ENCODE measurements at places on chromosomes 7 and 10. TPM values are rescaled to one million over a fixed set of nuclear protein-coding genes. Genes with fewer than 3 reads are reported as not detected.
A peak's percentile ranks its signal among the peaks of the same experiment; 100 is the strongest.

GRCh38 chr7:5428478-5429252, 5.0 kb upstream of the TNRC18 start:
- DNase-seq: no peak

DNA sequence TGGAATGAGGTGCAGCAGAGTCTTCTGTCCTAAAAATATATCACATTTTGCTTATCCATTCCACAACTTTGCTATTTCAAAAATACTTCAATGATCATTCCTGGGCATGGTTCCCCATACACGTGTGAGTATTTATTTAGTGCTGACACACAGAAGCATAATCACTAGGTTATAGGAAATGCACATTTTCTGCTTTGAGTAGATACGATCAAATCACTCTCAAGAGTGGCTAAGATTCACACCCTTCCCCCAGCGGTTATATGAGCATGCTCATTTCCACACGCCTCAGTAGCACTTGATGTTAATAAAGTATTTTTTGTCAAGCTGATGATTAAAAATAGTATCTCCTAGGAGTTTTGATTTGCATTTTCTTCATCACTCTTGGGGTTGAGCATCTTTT, 93.5 kb upstream of the LRRC4 start:
- DNase-seq: no peak

GRCh38 chr10:71085689-71086438, 126.5 kb upstream of the UNC5B start:
- peak; percentile 16 for DNase-seq

- no peak for DNase-seq
Measured at GRCh38 chr7:69775231-69775771, 177.0 kb downstream of the AUTS2 start.

- DNase-seq: no peak
Measured at GRCh38 chr7:91266689-91267090, 2.5 kb downstream of the FZD1 start.

DNA sequence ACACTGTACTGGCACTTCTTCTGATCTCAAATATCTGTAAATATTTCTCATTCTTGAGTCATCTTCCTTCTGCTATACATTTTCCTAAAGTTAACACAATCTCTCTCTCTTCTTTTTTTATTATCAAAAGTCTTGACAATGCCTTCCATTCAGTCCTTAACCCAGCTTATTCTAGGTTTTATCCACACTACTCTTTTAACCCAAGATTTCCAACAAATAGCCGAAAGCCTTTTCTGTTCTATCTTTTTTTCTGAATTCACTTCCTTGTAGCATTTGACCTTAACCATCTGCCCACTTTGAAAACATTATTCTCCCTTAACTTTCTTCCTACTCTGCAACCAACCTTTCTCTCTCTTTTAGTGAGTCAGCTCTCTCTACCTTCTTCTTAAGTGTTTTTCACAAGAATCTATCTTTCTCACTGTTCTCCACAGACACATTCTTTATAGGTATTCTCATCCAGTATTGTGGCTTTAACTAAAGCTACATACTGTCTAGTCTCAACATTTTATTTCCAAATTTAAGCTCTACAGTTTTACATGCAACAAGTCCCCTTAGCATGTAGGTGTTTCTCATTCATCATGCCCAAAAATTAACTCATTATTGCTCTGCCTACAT, 915.6 kb downstream of the KCNMA1 start:
- no peak for DNase-seq

GRCh38 chr10:15796098-15796759, 64.1 kb downstream of the MINDY3 start:
- DNase-seq: no peak

GRCh38 chr10:59300386-59300785, 62.0 kb downstream of the FAM13C start:
- DNase-seq: no peak

- no peak for DNase-seq
Measured at GRCh38 chr10:103695584-103696005, 159.8 kb downstream of the SH3PXD2A start.

GRCh38 chr10:77873536-77874380, 52.8 kb downstream of the DLG5 start:
- peak; percentile 76 for DNase-seq

DNA sequence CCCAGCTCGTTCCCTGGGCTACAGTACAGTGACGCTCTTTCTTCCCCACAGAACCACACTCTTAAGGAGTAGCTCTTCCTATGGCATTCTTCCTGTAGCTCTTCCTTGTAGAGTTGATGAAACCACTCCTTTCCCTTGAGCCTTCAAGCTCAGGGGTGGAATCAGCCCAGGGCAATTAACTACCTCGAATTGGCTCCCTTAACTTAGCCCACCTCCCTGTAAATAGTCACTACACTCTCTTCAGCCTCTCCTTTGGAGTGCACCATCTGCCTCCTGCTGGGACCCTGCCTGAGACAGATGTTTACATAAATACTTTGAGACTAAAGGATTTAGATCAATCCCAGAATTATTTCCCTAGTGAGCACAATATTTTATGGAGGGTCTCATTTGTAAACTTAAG, 537.8 kb upstream of the AUTS2 start:
- DNase-seq: no peak

DNA sequence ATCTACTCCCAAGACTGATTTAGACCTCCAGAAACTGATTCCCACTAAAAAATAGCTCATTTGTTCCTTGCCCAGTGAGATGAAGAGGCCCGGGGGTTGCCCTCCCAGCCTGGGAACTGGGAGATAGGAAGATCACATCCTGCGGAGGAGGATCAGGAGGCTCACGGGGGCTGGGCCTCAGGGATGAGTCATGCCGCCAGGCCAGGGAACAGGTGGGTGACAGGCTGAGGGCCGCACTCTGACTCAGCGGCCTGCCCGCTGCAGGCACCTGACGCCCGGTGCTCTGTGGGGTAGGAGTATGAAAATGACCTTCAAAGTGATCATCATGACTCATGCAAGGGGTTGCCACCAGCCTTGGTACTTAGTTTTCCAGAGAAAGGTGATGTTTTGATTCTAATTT, 104.5 kb upstream of the ZPBP start:
- peak; percentile 33 for DNase-seq

DNA sequence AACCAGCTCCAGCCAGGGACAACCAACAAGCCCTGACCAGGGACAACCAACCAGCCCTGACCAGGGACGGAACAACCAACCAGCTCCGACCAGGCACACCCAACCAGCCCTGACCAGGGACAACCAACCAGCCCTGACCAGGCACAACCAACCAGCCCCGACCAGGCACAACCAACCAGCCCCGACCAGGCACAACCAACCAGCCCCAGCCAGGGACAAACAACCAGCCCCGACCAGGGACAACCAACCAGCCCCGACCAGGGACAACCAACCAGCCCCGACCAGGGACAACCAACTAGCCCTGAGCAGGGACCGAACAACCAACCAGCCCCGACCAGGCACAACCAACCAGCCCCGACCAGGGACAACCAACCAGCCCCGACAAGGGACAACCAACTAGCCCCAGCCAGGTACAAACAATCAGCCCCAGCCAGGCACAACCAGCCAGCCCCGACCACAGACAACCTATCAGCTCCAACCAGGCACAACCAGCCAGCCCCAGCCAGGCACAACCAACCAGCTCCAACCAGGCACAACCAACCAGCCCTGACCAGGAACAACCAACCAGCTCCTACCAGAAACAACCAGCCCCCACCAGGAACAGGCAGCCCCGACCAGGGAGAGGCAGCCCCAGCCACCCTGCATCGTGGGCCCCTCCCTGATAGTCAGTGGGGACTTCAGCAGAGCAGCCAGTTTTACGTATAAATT, 56.4 kb downstream of the PROSER2 start:
- no peak for DNase-seq

DNA sequence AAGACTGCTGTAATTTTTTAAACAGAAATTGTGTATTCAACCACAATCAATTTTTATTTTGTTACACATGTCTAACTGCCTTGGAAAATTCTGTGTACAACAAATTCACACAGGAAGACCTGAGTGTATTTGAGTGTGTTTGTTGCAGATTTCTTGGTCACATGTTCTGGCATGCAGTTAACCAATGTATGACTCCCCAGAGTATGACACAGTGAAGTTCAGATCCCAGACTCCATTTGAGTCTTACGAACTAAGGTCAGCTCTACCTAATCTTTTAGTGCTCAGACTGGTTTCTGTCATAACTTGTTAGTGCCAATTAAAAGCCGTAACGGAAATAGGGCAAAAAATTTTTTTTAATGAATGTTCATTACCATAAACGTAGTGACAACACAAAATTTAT, 5.8 kb downstream of the GNAI1 start:
- DNase-seq: no peak

DNA sequence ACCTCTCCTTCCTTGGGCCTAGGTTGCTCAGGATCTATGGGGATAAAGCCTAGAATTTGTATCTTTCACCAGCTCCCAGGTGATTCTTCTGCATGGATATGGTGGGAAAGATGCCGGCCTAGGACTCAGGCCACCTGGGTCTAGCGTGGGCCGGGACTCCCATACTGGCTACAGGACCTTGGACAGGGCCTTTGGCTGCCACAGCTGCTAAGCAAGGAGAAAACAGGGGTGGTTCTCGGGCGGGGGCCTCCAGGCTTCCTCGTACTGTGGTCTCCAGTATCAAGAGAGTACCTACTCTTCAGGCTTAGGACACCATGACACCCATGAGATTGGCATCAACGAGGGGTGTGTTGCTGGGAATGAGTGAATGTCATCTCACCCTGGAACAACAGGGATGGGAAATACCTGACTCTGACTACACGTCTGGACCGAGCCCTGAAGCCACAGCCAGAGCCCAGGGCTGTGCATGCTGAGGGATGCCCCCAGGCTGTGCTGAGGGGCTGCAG, 120.3 kb upstream of the ADAM12 start:
- no peak for DNase-seq

- DNase-seq: no peak
Measured at GRCh38 chr10:34205452-34205851, 609.6 kb downstream of the PARD3 start.

DNA sequence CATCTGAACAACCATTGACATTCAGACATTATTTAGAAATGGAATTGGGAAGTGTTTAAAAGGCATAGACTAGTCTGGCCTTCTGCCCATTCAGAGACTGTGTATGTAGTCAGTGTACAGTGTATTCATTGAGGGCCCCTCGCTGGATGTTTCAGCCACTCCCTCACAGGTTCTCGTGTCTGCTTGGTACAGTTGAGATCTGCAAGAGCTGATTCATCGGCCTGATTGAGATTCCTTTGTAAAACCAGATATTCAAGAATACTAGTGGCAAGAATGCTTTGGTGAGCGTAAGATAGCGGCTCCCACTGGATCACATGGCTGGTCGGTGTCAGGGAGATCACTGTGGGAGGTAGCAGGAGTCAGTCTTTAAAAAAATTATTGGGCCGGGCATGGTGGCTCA, 119.5 kb downstream of the TCF7L2 start:
- no peak for DNase-seq

GRCh38 chr7:65820287-65820950, 52.5 kb upstream of the VKORC1L1 start:
- DNase-seq: no peak

DNA sequence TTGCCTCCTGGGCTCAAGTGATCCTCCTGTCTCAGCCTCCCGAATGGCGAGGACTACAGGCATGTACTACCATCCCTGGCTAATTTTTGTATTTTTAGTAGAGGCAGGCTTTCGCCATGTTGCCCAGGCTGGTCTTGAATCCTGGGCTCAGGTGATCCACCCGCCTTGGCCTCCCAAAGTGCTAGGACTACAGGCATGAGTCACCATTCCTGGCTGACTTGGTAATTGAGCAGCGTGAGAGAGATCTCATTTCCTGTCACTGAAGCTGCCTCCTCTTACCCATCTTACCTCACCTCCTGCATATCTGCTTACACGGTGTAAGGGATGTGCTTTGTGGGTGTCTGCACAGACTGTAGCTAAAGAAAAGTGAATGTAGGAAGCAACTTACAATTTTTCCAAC, 9.7 kb downstream of the IFIT3 start:
- DNase-seq: peak; percentile 58

- no peak for DNase-seq
Measured at GRCh38 chr7:136868496-136869000, at the start of gene CHRM2. Gene CHRM2, plus strand, starts transcription at chr7:136868652. Its CDS starts 146,214 bp downstream, at chr7:137014866.

GRCh38 chr10:122675278-122675677, 24.4 kb downstream of the C10orf120 start:
- DNase-seq: no peak

DNA sequence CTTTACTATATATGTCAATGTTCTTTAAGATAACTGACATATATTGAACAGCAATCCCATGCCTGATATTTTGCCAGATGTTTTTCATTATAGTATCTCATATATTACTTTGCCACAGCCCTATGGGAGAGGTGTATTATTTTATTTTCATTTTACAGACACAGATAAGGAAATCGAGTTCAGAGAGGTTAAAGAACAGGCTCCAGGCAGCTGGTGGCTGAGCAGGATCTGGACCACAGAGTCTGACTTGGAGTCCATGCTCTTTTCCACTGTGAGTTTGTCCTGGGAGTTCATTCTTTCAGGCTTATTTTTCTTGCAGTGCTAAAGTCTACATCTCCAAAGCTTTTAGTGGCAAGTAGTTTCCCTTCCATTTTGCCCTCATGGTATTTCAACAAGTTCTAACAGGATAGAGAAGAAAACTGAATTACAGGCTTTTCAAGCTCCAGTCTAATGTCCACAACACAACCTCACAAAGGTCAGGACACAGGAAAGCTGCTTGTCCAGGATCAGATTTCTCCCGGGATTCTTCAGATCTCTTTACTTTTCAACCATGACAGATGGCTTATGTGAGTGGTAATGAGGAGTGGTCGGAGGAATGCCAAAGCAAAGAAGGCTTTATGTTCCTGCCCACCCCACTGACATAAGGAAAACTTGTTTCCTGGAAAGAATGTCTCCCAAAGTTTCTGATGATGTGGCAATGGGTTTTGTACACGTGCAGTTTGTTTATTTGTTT, 13.1 kb upstream of the SLC35B4 start:
- no peak for DNase-seq

GNGT1 gene
- total RNA-seq: not detected

GLI3 gene
- total RNA-seq: not detected

APBB1IP gene
- 76.0 TPM for total RNA-seq

CTNNA3 gene
- total RNA-seq: 2.6 TPM

CTAGE4 gene
- total RNA-seq: 0.47 TPM

FAM185A gene
- 10.5 TPM for total RNA-seq

TTYH3 gene
- 37.7 TPM for total RNA-seq

SFMBT2 gene
- 63.2 TPM for total RNA-seq

RHEB gene
- 90.3 TPM for total RNA-seq

GPNMB gene
- total RNA-seq: 0.29 TPM

GALNT17 gene
- total RNA-seq: not detected

MET gene
- not detected for total RNA-seq
